Kidney glomerular epithelial cell (primary cell): ENCODE measurements at places on chromosomes 2 and 18.

GRCh38 chr2:137939026-137939425 lies 25.2 kb upstream of the HNMT start:
- DNase-seq: no peak

DNA sequence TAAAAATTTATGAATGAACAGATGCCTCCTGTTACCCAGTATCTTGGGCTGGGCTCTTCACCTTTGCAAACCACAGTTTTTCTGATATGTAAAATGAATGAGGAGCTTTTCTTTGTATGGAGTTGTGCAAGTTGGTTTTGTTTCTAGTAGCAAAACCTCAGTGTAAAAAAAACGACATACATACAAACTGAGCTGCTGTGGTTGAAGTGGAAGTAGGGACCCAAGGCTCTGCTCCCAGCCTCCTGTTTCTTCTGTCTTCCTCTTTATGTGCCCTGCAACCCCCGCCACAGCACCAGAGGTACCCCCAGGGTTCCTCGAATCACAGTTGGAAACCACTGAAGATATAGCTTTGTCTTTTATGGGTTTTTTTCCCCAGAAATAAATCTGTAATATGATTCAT lies 118.1 kb downstream of the MYO1B start:
- DNase-seq: no peak

GRCh38 chr2:119482481-119483394 lies 41.5 kb downstream of the SCTR start:
- DNase-seq: no peak

GRCh38 chr2:189505492-189505891 lies 64.2 kb downstream of the WDR75 start:
- DNase-seq: no peak

DNA sequence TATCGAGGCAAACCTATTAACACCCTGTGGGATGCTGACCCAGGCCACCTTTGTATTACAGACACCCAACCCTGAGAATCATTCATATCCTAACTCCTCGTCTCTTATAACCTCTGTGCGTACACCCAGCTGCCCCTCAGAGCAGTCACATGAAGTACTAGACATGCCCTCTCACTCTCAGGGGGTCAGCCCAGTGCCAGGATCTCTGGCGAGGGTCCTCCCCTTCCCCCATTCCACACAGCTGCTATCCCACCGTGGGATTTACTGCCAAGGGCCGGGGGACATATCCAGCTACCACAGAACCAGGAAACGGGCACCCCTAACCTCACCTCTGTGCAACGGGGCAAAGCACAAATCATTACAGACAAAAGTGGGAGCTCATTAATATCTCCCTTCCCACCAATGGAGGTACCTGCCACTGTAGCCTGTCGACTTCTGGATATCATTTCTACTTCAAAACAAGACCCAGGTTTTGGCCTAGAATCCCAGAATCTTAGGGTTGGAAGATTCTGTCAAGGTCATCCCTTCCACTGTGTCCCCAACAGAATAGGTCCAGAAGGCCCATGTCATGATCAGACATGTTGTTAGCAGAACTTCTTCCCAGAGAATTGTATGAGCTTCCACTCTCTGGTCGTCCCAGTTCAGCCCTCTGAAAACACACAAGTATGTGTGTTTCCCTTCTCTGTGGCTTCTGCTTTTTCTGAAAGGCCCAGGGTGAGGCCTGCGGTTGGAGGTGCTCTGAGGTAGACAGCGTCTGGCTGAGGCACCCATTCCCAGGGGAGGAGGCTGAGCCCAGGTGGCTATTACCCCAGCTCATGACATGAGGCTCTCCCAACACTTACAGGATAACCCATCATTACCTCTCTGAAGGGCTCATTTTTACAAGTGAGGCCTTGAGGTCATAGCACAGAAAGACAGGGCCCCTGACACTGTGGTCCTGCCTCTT lies 1.7 kb downstream of the TMBIM1 start:
- DNase-seq: no peak

GRCh38 chr2:111068435-111069058 lies 52.2 kb upstream of the BCL2L11 start:
- no peak for DNase-seq

GRCh38 chr2:213251618-213252017 lies 32.6 kb upstream of the SPAG16 start:
- DNase-seq: peak; percentile 43

DNA sequence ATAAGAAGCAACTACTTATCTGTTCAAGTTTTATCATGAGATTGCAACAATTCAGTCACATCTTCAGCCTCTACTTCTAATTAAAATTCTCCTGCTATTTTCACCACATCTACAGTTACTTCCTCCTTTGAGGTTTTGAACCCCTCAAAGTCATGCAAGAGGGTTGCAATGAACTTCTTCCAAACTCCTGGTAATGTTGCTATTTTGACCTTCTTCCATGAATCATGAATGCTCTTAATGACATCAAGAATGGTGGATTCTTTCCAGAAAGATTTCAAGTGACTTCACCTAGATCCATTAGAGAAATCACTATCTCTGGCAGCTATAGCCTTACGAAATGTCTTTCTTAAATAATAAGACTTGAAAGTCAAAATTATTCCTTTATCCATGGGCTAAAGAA lies 1052.8 kb upstream of the NRXN1 start:
- DNase-seq: no peak
